CD4-positive, alpha-beta T cell treated with Interferon gamma for 1 hour (primary cell): ENCODE measurements at places on chromosomes 12 and 14.

GRCh38 chr12:123149501-123150274, 1.2 kb downstream of the PITPNM2 start:
- DNase-seq: no peak

DNA sequence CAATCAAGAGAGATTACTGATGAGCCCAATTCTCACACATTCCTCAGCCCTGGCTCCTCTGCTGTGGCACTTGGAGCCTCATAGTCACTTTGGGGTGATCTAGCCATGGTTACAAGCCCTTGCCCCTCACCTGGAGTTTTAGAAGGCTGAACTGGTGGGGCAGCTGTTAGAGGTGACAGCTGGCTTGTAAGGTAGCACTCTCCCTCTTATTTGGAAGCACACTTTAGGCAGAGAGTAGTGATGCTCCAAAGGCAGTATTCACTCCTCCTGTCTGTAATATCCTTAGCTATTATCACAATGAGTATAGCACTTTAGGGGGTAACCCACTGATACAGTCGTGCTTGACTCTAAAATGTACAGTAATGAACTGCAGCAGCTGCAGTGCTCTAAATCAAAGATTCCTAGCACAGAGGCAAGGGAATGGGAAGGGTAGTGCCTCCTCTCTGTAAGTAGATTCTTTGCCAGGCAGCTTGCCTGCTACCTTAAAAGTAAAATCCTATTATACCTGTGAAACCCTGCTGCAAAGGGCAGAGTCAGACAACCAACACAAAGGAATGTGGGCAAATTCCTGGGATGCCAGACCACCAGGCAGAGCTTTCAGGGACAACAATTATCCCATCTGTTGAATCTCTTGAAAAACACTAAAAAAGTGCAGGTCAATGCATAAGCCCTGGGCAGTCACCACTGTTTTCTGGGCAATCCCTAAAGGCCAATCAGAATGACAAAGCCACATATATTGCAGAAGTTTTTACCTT, 336.3 kb downstream of the NOVA1 start:
- DNase-seq: no peak

DNA sequence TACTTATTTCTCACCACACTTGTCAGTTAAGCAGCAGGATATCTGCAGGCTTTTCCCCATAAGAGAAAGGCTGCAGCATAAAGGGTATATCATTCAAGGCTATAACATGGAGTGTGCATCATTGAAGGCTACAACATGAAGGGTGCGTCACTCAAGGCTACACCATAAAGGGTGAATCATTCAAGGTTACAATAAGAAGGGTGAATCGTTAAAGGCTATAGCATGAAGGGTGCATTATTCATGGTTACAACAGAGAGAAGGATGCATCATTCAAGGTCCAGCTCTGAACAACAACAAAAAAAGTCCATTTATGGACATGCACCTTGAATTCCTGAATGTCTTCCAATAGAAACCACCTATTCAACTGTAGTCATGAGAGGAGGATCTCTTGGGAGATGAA, 32.8 kb upstream of the LUM start:
- DNase-seq: no peak

GRCh38 chr14:79924551-79924950, 286.8 kb downstream of the DIO2 start:
- no peak for DNase-seq

DNA sequence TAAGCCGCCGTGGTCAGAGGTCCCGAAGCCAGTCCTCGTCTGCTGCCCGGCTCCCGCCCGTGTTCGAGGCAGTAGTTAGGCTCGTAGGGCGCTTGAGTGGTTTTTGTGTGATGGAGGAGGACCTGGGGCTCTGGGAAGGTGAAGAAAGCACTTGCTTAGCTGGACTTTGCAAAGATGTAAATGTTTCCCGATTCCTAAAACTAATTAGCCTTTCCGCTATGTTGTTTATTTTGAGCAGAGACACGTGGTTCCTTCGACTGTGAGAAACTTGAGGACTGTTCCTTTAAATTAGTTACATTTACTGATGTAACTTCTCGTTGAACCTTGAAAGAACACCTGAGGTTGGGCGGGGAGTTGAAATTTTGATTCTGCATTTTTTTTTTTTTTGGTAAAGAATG, 33.9 kb downstream of the MIA2 start:
- no peak for DNase-seq

GRCh38 chr12:124620606-124621295, 53.3 kb upstream of the NCOR2 start:
- no peak for DNase-seq

GRCh38 chr14:22841311-22841710, 4.9 kb downstream of the MMP14 start:
- DNase-seq: no peak

DNA sequence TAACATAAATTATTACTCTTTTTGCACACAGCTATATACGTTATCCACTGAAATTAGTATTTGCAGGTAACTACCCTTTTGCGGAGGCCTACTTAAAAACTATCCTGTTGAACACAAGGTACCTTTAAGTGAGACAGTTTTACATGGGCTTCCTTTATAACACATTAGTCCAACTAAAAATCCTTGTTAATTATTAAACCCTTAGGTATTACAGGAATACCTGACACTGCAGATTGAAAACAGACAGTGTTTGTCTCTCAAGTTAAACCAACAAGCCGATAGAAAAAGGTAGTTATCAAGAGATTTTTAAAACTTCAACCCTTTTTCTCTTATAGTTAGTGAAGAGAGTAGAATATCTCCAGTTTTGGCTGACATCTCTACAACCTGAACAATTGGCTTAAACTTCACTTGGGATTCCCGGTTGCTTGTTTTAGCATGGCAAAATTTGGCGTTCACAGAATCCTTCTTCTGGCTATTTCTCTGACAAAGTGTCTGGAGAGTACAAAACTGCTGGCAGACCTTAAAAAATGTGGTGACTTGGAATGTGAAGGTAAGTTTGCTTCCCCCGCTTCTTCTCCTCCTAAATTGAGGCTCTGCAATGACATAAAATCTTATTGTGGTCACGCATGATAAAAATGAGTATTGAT, at the start of gene MIA2:
Gene MIA2 (plus strand): TSS at position 236 of the 647 bp plus-strand sequence. CDS start 200 bp downstream, at position 436.
- DNase-seq: no peak

- no peak for DNase-seq
These were observed 30.5 kb downstream of the BCL11B start for GRCh38 chr14:99241325-99242010.

DNA sequence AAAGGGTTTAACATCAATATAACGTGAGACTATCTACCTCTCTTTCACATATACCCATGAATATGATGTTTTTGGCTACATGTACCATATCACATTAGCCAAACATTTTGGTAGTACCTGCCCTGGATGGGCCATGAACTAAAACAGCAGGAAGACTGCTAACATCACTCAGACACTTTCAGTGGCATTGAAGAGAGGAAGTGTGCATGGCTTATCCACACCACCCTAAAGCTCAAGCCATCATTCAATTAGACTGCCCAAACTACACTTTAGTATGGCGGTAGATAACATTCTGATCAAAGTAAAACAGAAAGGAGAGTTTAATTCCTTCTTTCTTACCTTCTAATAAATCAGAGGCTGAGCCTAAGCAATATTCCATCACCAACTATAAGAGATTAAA, 103.0 kb downstream of the PEBP1 start:
- no peak for DNase-seq

DNA sequence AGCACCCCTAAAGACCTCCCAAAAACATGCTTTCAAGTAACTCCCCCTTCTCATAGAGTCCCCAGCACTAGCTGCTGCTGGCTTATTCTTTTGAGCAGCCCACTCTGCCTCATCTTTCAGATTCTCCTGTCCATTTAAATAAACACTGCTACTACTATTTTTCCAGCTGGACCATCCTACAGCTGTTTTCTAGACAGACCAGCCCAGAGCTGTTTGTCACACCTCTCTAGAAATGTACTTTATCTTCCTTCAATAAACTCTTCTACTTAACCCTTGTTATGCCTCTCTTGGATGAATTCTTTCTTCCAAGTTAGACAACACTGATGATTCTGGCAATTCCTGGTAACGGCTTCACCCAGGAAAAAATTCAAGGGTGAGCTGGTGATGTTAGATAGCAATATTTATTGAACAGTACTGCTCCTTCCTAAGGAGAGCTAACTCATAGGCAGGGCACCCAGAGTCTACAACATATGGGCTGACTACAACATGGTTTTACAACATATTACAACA, 995.7 kb downstream of the LRFN5 start:
- no peak for DNase-seq

DNA sequence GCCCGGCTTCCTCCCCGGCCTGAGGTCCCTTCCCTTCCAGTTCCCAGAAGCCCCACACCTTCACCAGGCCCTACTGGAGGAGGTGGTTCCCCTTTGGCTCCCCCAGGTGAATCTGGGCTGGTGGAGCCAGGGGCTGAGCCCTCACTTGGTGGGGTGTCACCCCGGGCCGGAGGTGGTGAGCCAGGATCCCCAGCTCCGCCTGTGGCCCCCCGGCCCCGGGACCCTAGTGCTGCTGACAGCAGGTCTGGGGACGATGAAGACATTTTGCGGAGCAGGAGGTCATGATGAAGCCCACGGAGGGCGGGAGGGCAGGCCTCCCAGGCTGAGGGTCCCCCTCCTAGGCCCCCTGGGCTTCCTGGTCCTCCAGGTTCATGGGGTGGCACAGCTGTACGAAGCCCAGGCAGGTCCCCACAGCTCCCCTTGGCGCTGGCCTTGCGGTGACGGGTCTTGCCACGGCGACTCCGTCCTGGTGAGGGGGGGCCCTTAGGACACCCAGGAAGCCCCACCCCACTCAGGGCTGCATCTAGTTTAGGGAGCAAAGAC, 16.6 kb downstream of the MAP3K12 start:
- no peak for DNase-seq
